ENCODE measurements at places on chromosomes 7 and 10. TPM values are rescaled to one million over a fixed set of nuclear protein-coding genes. Genes with fewer than 3 reads are reported as not detected.

DNA sequence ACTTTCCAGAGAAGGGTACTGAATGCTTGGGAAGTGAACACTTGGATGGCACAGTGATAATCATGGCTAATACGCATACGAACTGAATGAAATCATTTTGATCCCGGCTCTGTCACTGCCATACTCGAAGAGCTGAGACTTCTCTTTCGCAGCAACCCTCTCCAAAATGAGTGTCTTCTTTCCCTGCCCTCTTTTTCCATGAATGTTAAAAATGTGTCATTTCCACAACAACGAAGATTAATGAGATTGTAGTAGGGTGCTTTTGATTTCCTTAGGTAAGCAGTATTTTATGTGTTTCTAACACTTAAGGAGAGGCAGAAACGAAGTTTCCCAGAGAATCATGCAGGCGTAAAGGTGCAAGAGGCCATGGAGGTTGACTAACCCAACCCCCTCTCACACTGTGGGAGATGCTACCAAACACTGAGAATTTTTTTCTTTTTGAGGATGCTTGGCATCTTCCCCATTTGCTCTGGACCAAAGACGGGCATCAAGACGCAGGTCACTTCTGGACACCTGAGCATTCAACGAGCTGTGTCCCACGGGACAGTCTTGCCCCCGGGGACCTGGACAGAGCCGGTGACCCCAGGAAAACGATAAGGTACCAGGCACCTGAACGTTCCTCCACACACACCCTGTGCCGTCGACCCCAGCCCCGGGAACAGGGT, 823 bp downstream of the COPG2 start:
- DNase-seq: peak; percentile 1

DNA sequence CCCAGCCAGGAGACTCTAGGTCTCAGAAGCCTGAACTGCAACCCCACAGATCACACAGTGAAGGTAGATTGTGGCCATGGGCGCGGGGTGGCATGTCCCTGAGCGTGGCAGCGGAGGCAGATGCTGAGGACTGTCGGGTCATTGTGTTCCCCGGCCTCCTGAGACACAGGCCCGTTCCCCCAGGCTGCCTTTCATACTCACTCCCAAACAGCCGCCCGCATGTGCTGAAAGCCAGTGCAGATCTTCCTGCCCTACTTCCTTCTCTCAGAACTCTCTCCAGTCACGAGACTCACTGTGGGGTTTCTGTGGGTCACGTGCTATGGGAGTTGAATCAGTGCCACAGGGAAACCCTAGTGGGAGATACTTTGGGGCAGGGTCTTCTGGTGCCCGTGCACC, 48.0 kb downstream of the ZNF467 start:
- DNase-seq: no peak

GRCh38 chr7:150368884-150369747, 494 bp downstream of the REPIN1 start:
- peak; percentile 69 for DNase-seq

GRCh38 chr10:78934532-78934898, 134.3 kb upstream of the ZMIZ1 start:
- DNase-seq: peak; percentile 46

DNA sequence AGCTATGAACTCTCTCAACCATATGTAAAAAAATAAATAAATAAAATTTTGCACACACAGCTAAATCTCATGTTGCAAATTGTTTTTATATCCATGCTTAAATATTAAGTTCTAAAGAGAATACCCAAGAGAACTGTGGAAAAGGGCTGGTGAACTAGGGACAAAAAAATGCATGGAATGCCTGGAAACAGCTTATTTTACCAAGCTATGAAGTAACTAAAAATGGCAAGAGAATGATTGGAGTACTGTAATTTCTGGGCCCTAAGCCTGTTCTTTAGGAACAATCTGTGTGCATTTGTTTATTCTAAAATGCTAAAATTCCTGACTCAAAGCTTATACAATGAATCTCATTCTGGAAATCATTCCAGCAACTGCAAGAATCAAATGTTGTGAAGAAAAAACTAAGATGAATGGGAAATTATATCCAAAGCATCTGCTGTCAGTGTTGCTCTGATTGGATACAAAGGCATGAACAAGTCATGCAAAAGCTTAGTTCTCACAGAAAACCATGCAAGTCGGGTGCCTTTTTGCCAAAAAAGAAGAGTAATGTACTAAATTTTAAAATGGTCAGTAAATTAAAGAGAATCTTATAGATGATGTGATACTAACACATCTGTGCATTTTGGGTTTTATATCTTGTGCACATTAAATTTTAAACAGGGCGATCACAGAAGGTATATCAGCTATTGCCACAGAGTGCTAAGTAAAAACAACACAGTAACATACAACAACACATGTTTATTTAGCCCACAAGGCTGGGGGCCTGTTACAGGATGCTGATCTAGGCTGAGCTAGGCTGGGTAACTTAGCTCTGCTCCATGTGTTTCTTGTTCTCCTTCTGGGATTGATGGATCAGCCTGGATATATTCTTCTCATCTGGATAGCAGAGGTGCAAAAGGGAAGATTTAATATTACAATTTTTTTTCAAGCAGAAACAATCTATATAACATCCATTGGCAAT, 453.5 kb upstream of the SEMA3A start:
- peak; percentile 59 for DNase-seq

DNA sequence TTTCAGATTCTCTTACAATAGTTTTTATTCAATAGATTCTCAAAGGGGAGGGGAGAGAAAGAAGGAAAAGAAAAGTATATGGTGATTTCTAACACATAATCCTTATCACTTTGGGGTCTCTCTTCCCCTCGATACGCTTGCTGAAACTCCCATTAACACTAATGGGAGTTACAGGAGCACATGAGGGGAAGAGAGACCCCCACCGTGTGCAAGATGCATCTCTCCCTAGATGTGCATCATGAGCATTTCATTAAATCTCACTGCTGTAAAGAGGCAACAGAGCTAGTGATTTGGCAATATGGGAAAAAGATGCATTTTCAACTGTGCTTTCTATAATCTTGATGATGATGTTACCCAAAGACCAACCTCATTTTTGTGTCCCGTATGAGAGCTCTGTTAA, 177.4 kb downstream of the SKAP2 start:
- no peak for DNase-seq

GRCh38 chr7:66082886-66083415, 7.3 kb downstream of the ASL start:
- DNase-seq: no peak

DNA sequence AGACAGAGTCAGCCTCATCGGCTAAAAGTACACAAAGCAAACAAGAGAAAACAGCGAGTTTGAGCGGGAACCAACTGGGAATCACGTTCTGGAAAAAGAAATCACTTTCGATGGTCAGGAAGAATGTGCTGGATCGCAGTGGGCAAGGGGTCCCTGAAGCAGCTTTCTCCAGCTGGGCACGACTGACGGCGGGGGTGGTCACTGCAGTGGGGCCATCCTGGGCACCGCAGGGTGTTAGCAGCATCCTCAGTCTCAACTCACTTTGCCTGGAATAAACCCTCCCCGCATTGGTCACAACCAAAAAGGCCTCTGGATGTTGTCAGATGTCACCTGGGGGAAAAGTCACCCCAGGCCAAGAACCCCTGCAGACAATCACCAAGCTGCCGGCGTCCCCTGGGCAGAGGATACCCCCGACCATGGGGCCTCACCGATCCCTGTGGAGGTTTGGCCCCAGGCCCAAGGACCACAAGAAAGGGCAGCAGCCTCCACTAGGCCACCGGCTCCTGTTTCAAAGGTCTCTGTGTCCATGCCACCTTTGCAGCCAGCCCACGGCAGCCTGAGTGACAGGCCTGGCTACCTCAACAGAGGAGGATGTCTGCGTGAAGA, 42.9 kb downstream of the EBF3 start:
- no peak for DNase-seq

DNA sequence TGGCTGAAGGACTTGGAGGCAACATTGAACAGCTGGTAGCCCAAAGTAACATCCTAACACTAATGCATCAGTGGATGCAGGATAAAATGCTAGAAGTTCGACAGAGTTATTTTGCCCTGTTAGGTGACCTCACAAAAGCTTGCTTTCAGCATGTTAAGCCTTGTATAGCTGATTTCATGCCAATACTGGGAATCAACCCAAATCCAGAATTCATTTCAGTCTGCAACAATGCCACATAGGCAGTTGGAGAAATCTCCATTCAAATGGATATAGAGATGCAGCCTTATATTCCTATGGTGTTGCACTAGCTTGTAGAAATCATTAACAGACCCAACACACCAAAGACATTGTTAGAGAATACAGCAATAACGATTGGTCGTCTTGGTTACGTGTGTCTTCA, 62.9 kb downstream of the CCSER2 start:
- no peak for DNase-seq

- peak; percentile 72 for DNase-seq
Observed at GRCh38 chr10:87761892-87762291, 56.1 kb downstream of the ATAD1 start.

DNA sequence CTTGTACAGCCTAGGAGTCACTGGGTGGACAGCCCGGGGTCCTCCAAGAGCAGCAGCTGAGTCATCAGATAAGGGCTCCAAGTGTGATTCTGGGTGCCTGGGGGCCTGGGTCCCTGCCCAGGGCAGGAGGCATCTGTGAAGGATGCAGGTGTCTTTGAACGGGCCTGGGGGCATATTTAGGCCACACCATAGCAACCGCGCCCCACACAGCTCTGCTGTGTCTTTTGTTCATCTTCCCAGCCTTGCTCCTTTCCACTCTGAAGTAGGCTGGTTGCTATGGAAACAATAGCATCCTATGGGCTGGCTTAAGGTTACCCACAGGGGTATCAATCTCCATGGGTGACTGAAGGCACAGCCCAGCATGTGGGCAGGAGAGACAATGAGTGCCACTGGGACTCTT, 324.7 kb downstream of the TCERG1L start:
- DNase-seq: no peak

DNA sequence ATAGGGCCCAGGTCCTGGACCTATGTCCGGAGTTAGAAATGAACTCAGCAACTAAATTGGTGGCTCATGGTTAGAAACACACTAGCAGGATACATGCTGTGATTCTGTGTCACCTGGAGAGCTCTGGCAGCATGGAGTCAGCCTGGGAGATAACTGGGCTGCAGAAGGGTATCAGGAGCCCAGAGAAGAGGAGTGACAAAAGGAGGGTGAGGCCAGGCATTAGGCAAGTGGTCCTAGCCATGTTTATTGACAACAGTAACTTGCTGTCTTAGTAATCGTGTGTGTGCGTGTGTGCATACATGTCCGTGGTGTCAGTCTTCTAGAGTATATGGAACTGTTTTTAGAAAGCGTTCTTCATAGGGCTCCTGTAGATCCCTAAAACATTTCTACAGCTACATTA, 157.5 kb upstream of the PHYHIPL start:
- no peak for DNase-seq

GRCh38 chr10:35783305-35783838, 141.3 kb upstream of the FZD8 start:
- peak; percentile 42 for DNase-seq

GRM3 gene
- not detected for total RNA-seq

HTR7 gene
- 0.12 TPM for total RNA-seq

MALRD1 gene
- not detected for total RNA-seq

SLC29A3 gene
- total RNA-seq: 1.9 TPM

TMEM270 gene
- total RNA-seq: 1.7 TPM

AASS gene
- 18.9 TPM for total RNA-seq

HOXA13 gene
- 4.7 TPM for total RNA-seq
